EL (cell line): ENCODE measurements at places on chromosomes 12 and 14.

DNA sequence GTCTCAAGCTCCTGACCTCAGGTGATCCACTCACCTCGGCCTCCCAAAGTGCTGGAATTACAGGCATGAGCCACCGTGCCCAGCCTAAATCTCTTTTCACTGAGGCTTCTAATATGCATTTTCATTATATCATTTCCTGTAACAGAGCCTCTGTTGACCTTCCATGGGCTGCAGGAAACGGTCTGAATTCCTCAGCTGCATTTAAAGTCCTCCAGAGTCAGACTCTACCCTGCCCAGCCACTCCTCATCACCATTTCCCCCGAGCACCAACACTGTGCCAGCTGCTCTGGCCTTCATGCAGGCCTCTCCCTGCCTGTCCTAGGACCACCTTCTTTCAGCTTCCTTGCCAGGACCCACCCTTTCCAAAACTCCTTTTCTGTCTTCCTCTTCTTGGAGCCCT lies 9.8 kb upstream of the NFKBIA start:
- peak; percentile 76 for DNase-seq

DNA sequence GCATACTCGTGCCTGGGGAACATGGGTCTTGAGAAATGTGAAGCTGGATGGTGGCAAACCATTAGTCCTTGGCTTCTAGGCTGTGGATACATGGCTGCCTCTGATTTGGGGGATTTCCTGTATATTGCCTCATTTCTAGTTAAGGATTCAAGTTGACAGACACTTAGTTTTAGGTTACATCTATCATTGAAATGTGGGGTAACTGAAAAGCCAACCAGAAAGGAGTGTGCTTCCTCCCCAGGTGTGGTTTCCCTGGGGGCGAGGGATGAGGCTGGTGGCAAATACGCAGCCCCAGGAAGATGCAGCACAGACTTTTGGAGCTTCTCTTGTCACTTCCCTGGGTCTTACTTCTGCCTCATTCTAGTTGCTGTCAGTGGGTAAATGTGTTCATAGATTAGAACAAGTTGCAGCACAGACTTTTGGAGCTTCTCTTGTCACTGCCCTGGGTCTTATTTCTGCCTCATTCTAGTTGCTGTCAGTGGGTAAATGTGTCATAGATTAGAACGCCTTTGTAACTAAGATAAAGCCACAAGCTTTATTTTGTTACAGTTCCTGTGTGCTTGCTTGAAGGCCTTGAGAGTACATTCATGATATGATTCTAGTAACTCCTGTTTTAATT lies 85.1 kb downstream of the BORCS5 start:
- peak; percentile 18 for DNase-seq

DNA sequence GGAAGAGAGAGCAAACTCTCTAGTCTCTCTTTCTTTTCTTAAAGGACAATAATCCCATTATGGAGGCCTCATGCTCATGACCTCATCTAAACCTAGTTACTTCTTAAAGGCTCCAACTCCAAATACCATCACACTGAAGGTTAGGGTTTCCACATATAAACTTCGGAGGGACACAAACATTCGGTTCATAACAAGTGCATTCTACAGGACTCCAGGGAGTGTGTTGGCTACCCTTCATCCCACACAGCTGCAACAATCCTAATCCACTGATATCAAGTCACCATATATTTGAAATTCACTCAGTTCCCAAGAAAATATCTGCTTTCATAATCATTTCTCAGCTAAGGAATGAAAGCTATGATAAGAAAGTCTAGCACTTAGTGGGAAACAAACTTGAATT lies 265.9 kb upstream of the PLEKHG7 start:
- DNase-seq = no peak

DNA sequence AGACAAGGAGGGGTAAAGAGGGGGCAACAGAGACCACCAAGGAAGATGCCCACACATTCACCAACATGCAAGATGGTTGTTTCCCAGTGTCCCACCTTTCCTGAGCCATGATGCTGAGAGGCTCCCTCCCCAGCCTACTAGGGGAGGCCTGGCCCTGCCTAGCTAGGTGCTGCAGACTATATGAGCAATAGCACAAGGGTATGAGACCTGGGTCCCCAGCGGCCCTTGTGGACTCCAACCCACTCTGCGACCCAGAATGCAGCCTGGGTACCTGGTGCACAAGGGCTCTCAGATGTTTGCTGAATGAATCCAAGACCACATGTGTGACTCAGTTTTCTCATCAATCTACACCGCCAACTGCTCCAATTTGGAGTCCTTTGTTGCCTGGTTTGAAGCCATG lies 13.9 kb downstream of the TGFB3 start:
- DNase-seq = no peak
